ENCODE measurements at places on chromosomes 5 and 9.

- DNase-seq, result no peak
These were observed 64.2 kb downstream of the PTPDC1 start for GRCh38 chr9:94148419-94148818.

DNA sequence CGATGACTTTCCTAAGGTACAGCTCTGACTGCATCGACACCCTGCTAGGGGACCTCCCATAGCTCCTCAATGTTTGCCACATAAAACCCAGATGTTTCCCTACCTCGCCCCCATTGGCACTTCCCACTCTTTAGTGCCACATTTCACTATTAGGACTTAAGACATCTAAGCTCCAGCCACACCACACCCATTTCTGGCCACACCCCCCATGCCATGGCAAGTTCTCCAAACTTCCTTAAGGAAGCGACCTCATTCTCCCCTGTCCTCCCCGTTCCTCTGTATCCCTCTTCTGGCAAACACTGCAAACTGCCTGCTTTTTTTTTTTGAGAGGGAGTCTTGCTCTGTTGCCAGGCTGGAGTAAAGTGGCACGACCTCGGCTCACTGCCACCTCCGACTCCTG lies 62.9 kb downstream of the USP20 start:
- DNase-seq, result no peak

- no peak for DNase-seq
These were observed 37.2 kb upstream of the GABRP start for GRCh38 chr5:170746075-170746960.

GRCh38 chr5:108590799-108591198 lies 156.9 kb upstream of the FER start:
- no peak for DNase-seq

GRCh38 chr5:4837489-4838058 lies 302.6 kb upstream of the ADAMTS16 start:
- DNase-seq, result no peak

DNA sequence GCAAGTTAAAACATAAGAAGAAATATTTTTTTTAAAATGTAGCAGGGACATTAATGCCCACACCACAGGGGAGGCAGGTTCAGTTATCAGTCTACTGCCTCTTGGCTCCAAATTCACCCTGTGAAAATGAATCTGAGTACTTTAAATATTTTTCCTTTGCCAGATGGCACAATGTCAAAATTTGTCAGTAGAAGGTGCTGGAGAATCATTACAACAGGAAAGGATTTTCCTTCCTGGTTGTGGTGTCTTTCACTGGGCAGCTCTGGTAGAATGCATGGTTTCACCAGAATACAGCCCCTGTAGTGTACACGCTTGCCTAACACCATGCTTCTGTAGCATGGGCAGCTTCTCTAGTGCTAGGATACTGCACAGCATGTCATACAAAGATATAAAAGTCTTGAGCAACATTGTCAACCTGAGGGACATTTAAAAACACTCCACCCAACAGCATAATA lies 9.7 kb upstream of the SREK1 start:
- DNase-seq, result no peak

GRCh38 chr5:150377964-150378694 lies 20.6 kb downstream of the TCOF1 start:
- no peak for DNase-seq

DNA sequence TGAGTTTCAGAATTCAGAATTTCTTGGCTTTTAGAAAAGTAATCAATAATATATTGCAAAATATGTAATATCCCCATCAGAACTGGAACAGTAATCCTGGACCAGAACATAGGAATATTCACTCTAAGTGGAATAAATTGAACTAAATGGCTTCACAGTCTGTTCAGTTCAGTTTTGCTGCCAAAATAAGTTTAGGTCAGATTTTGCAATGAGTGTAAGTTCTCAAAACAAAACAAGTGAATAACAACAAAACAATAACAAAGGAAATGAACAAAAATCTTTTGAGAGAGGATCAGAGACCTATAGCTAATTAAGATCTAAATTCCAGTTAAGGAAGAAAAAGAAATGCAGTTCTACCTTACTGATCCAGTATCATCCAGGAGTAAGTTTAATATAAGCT lies 9.3 kb downstream of the PTGER4 start:
- no peak for DNase-seq

DNA sequence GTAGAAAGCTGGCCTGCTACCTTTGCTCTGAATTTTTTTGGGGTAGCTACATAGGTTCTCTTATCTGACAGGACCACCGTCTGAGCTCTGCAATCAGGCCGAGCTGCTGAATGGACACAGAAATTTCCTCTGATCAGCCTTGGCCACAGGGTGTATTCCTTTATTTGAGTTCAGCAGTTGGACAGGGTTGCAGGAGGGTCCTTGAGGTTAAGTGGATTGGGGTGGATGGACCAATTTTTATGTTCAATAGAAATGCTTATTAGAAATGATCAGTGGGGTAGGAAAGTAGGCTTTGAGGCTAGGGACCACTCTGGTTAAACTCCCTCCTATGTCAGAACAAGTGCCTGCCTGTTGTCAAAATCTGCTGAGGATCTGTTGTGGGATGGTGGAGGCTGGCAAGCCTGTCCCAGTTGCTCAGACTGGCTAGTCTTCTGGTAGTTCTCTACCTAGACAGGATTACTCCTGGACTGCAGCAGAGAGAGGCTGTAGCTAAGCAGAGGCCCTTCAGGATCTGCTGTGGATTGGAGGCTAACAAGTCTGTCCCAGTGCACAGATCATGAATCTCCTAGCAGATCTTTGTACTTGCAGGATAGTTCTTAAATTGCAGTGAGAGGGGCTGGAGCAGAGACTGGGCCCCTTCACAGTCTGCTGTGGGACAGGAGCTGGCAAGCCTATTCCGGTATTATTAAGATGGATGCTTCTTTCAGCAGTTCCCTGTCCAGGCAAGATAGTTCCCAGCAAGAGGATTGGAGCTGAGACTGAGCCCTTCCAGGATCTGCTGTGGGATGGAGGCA lies 18.0 kb downstream of the XRCC4 start:
- no peak for DNase-seq

- no peak for DNase-seq
These were observed 83.4 kb downstream of the MEGF10 start for GRCh38 chr5:127373858-127374491.

GRCh38 chr5:83048277-83048676 lies 28.9 kb downstream of the TMEM167A start:
- no peak for DNase-seq

DNA sequence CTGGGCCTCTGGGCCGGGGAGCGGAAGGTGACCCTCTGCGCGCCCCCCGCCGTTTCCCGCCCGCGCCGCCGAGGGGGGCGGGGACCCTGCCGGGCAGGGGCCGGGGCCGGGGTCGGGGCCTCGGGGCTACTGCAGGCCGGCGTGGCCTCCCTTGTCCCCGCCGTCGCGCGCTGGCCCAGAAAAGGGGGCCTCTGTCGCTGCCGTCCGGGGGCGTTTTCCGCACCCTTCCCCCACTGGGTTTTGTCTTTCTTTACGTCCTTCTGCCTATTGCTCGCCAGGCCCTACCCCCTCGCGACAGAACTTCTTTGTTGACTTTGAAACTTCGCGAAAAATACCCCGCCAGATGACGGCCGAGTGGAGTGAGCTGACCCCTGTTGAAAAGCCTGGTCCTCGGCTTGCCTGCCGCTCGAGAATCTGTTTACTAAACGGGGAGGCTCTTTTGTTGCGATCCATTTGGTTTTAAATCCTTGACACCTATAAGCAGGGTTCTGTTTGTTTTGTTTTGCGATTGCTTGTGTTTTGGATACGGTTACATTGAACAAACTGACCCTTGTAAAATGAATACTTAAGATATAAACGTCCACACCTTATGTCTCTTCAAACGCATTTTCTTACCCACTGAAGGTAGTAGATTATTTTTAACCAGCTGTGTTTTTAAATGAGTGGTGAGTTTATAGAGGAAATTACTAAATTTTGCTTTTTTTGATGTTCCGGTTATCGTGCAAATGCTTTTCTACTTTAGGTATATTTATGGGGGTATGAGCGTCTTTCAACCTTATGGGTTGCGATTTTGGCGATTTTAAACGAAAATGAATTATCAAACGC lies 765 bp downstream of the MARCHF6 start:
- DNase-seq, result peak; percentile 35

DNA sequence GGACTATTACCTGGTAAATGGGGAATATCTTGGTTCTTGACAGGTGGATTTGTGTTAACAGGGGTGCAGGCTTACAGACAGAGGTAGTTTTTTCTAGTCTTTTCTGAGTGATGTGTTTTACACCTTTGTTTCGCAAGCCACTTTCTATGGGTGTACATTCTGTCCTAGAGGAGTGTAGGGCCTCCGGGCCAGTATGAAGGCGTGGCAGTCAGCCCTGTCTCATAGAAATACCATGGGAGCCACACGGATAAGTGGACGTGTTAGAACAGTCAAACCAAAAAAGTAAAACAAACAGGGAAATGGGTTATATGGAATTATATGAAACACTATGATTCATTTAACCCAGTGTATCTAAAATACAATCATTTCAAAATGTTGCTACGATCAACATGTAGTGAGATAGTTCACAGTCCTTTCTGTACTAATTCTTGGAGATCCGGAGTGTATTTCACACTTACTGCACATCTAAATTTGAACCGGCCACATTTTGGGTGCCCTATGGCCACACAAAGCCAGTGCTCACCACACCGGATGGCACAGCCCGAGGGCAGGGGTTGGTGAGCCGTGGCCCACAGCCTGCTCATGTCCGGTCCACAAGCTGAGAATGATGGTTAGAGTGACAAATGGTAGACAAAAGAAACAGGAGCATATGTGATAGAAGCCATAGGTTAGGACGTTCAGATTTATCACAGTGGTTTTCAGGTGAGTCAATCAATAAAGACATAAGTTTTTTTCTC lies 80.1 kb upstream of the IRX4 start:
- DNase-seq, result no peak

DNA sequence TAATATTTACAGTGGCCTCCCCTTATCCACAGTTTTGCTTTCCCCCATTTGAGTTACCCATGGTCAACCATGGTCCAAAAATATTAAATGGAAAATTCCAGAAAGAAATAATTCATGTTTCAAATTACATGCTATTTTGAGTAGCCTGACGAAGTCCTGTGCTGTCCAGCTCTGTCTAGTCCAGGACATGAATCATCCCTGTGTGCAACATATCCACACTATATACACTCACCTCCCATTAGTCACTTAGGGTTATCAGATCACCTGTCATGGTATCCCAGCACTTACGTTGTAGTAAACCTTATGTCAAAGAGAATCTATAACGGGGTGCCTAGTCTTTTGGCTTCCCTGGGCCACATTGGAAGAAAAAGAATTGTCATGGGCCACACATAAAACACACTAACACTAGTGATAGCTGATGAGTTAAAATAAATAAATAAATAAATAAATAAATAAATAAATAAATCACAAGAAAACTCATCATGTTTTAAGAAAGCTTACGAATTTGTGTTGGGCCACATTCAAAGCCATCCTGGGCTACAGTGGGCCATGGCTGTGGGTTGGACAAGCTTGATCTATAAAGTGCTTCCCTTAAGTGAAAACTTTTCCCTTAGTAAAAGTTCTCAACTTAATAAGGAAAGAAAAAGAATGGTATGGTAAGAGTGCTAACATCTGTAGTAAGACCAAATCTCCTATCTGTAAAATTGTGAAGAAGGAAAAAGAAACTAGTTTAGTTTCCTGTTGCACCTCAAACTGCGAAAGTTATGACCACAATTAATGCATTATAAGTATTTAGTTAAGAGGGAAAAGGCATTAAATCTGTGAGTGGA lies 15.9 kb upstream of the OMD start:
- DNase-seq, result no peak

DNA sequence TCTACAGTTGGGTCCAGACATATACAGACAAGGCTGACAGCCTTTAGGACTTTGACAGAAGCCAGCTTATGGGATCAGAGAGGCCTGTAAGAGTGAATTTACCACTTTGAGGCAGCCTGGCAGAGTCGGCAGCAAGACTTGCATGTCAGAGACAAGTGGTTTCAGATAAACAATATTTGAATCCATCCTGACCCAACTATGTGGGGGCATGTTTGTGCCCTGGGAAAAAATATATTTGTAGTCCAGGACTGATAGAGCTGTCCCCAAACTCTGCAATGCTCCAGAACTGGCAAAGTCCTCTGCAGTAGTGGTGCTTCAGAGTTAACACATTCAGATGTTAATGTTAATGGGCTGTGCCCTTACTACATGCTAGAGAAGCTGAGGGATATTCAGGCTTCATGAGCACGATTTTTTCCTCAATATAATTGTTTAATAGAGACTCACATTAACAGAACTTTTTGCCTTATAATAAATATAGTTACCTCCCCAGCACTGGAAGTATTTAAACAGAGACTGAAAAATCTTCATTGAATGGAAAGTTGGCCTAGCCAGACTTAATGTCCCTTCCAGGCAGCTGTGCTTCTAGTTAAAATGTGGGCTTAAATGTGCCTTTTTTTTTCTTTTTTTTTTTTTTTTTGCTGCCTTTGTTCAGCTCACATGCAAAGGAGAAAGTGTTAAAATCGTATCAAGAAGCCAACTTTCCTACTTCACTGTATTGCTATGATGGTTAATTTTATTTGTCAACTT lies 42.9 kb downstream of the FEM1C start:
- no peak for DNase-seq

GRCh38 chr9:69322256-69322655 lies 2.8 kb upstream of the ENTREP1 start:
- DNase-seq, result no peak

DNA sequence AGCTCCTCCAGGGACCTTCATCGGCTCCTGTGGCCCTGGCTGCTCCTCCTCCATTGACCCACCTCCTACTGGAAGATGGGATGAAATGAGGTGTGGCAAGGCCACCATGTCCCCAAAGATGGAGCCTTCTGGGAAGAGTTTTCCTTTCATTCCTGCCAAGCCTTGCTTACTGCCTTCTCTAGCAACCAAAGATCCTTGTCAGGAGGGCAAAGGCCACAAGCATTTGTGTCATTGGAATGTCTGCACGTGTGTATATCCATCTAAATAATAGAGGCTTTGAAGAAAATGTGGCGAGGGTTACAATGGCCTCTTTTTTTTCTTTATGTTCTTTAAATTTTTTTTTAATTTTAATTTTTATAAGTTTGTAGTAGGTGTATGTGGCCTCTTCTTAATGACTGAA lies 313.6 kb downstream of the ARHGEF28 start:
- no peak for DNase-seq

All from activated T-cell treated with anti-CD3 and anti-CD28 coated beads for 48 hours (primary cell).